ENCODE measurements at places on chromosomes 13 and 19.

DNA sequence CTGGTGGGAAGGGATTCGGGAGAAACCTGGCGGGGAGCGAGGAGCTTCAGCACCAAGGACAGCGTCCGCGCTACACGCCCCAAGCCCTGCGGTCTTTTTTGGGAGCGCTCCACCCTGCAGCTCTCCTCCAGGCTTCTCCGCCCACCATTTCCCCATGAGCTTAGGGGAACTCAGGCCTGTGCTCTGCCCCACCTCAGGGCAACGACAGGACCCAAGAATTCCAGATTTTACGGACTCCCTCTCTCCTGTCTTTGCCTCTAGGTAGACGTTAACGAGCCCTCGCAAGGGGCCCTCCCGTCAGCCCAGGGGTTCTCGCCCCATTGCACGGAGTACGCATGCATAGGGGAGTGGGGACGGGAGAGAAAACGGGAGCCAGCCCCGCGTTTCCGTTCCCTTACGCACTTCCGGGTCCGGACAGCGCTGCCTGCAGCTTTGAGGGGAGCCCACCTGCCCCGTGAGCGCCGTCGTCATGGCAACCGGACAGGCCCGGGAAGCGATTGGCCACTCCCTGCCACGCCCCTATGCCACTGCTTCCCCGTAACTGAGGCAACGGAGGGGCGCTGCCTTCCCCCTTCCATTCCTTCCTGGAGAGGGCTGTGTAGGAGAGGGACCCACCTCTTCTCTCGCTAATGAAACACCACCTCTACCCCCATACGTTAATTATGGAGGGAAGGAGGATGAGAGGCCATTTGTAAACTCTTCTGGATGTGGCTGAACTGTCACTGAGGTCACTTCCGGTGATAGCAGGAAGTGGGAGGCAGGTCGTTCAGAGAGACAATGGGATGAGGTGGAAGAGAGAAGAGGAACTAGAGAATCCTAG lies 20.8 kb downstream of the NOVA2 start:
- DNase-seq, result no peak

DNA sequence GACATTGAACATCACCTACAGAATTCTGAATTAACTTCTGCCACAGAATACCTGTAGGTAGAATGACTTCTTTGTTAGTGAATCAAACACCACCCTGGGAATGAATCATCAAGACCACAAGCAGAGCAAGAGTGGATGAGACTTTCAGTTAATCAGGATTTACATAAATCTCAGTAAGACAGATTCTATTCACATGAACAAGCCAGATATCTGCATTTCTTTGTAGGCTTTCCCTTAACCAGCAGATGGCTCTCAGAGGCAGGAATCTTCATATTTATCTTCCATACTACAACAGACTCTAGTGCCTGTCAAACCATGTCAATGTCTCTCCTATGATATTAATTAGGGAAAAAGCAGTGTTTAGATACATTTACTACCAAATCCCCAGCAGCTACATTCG lies 412.1 kb downstream of the KLF12 start:
- DNase-seq, result no peak

- DNase-seq, result no peak
These were observed 60.9 kb downstream of the FRY start for GRCh38 chr13:32092496-32092895.

DNA sequence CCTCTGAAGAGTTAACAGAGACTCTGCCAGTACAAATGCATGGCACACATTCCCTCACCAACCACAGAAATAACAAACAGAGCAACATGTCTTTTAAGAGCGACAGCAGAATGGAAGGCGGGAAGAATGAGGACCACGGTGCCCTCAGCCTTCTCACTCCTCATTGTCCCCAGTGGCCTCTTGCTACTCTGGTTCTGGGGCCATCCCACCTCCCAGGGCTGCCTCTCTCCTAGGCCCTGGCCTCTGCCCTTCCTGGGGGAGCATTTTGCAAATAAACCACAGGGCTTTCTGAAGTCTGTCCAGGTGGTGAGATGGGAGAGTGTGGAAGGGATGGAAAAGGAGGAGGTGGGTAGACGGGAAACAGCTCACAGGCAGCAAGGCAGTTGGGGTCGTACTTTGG lies 28.3 kb downstream of the CYP2B6 start:
- no peak for DNase-seq

GRCh38 chr13:68176475-68176874 lies 946.3 kb upstream of the PCDH9 start:
- no peak for DNase-seq

DNA sequence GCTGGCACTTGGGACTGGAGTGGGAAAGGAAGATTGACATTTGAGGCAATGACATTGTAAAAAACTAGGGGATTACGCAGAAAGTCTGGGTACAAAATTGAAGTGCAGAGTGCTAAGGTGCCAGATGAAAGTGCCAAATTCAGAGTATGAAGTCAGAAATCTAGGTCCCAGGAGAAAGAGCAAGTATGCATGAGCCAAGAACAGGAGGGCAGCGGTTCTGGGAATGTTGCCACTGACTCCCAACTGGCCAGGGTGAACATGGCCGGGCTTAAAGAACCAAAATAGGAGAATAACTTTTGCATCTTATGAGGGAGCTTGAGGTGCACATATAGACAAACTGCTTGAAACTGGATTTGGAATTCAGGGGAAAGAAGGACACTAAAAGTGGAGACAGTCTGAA lies 495.8 kb upstream of the KLF12 start:
- no peak for DNase-seq

DNA sequence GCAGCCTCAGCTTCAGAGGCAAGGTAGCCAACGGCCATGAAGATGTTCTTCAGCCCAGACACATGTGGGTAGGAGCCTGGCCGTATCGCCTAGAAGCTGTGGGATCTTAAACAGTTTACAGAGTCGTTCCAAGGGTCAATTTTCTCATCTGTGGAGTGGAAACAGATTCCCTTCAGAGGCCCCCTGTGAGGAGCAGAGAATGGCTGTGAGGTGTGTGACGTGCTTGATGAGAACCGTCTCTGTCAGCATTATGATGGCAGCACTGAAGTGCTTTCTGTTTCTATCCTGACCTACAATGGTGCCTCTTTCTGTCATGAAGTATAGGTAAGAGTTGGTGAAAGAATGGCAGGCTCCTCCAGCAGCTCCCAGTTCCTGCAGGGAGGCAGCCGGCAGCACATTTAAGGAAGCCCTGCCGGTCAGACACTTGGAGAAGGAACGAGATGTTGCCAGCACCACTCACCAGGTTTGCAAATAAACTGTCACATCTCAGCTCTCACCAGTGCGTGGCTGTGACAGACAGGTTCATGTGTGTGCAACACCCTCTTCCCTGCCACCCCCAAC lies 277.3 kb downstream of the FOXO1 start:
- no peak for DNase-seq

GRCh38 chr13:27329210-27329609 lies 58.6 kb downstream of the RASL11A start:
- no peak for DNase-seq

DNA sequence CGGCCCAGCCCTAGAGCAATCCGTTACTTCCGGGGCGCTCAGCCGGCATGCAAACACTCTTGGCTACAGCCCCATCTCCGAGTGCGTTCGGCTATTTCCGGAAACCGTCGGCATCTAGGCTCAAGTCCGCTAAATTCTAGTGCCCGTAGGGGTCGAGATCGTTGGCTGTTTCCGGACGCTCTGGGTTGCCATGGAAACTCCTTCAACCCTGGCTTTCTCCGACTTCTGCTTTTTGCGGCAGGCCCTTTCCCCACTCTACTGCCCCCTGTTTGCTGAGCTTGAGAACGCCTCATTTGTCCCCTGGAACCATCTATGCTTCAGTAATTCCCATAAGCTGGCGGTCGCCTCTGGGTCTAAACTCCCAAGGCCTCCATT lies 534 bp upstream of the PIK3R2 start:
- DNase-seq, result peak; percentile 94

DNA sequence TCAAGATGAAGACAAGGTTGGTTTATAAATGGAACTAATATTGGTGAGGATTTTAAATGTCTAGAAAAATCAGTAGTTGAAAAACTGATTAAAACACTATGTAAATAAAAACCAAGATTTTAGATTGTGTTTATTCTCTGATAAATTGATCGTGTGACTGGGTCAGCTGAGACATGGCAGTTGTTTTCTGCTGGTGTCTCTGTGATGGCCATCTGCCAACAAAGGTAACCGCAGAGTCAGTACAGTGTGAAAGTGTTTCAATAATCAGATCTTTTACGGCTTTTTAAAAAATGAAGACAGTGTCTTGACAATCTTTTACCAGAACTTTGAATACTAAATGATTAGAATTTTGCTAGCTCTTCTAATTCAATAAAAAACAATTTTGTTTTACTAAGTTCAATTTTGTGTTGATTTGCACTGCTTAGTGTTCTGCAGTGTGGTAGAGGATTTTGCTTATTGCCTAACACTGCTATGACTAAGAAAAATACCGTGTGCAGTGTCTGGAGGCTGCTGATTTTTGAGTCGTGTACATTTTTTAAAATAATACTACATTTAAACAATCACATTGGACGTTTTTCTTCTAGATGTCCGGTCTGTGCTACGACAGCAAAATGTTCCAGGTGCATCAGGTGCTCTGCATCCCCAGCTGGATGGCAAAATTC lies 32.7 kb upstream of the GPR183 start:
- DNase-seq, result no peak

DNA sequence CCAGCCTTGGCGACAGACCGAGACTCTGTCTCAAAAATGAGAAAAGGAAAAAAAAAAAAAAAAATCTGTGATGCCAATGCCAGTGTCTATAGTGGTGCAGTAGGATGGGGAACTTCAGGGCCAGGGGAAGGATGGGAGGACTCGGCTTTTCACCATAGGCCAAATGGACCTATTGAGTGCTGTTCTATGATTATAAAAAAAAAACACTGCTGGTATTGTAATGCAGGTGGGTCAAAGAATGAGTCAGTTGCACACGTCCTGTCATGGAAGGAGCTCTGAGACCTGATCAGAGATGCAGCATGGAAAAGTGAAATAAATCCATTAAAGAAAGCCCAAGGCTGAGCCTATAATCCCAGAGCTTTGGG lies 7.0 kb downstream of the DNAJB1 start:
- DNase-seq, result no peak

DNA sequence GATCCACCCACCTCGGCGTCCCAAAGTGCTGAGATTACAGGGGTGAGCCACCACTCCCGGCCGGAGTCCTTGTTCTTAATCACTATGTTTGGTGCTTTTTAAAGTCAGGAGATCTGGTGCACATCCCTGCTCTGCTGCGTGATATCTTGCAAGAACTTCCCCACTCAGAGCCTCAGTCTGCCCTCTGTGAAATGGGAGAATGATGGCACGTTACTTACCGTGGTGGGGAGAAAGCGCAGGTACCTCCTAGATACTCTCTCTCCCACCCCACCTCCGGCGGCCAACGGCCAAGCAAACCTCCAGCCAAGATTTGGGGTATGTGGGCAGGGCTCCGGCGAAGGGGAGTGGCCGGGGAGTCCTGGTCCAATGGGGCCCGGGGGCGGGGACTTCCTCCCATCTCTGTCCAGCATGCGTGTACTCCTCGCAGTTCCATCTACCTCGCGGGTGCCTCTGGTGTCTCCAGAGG lies at the start of gene RYR1:
Gene RYR1, plus strand, starts transcription at position 424 of the 466 bp plus-strand sequence. CDS start 139 bp downstream, outside the sequence.
- peak; percentile 56 for DNase-seq

- DNase-seq, result no peak
These were observed 5.2 kb downstream of the DUXA start for GRCh38 chr19:57161985-57162539.

GRCh38 chr19:45322744-45323281 lies at the start of gene CKM:
TSS of gene CKM (minus strand) at chr19:45322875. CDS start at chr19:45319713, 3,162 bp downstream.
- DNase-seq, result no peak

- no peak for DNase-seq
These were observed 2.0 kb downstream of the GPC6 start for GRCh38 chr13:93228643-93228937.

DNA sequence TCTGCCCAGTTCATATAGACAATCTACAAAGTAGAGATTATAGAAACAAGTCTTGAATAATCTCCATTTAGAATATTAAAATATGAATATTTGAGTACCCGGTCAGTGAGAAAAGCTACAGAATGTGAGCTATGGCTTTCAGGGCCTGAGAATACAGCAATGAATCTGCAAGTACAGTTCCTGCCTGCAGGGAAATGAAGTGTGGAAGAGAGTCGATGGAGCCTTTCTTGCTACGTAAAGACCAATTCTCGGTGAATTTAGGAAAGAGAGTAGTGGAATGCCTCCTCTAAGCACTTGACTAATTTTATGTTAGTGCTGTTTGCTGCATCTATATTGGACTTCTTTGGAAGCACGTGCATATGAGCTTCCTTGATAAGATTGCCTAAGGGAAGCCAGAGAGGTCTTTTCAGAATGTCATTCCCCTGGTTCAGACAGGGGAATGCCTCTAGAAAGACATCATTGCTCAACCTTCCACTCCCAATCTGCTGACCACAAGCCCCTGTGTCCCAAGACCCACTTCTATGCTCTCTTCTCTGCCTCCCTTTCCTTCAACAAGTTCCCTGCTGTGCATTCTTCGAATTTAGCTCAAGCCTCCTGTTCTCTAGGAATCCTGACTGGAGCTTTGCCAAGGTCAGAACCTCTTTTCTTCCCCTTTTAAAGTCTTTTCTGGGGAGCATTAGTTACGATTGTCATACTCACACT lies 41.9 kb downstream of the GPC6 start:
- DNase-seq, result no peak

DNA sequence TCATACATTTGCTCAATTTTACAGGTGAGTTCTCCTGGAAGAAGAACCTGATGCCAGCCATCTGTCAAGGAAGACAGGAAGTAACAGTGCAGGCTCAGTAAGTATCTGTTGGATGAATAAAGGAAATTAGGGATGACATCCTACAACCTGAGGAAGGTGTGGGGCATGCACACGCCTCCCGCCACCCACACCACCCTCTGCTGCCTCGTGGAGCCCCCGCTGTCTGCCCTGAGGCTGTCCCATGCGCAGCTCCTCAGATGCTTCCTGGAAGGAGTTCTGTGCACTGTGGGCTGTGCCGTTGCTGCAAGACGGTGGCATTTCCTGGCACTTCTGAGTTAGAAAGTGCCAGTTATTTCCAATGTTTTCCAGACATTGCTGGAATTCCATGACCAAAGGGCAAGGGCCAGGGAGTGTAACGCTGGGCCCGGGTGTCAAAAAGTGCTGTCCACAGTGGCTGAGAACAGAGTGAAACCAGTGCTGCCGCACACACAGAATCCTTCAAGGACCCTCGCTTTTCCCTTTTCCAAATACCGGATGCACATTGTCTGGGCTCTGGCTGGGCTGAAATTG lies 4.2 kb upstream of the TEX29 start:
- no peak for DNase-seq
